ENCODE measurements at places on chromosomes 1 and 21.

DNA sequence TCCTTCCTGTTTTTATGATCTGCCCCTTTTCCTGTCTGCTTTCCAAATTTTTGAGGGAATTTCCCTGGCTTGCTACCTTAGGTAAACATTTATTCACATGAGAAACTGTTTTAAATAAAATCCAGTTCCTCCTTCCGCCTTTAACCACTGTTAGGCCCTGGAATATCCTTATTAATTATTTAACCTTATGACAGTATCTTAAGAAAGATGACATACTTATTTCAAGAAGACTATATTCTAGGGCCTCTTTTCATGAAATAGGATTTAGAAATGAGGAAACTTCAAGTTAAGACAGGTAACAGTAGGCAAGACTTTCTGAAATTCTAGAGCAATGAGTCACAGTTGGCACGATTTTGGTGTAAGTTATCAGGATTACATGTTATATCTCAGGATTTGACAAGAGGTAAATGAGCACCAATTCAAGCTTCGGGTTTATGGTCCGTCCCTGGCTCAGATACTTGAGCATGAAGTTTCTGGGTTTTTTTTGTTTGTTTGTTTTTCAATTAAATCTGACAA lies 2.0 kb upstream of the TNFSF18 start:
- no peak for DNase-seq

GRCh38 chr21:35099310-35099709 lies 50.2 kb upstream of the RUNX1 start:
- no peak for DNase-seq

GRCh38 chr1:6958407-6959030 lies 173.3 kb downstream of the CAMTA1 start:
- DNase-seq, result no peak

GRCh38 chr21:31366825-31367224 lies 22.8 kb upstream of the TIAM1 start:
- no peak for DNase-seq

- DNase-seq, result no peak
Measured at GRCh38 chr21:26457817-26458216, 115.3 kb downstream of the CYYR1 start.

GRCh38 chr1:8523666-8524206 lies 205.8 kb downstream of the SLC45A1 start:
- peak; percentile 9 for DNase-seq

Measured in activated naive CD4-positive, alpha-beta T cell (primary cell).